CD8-positive, alpha-beta T cell (primary cell): ENCODE measurements at places on chromosomes 1 and 21.

GRCh38 chr1:227002531-227003049, 62.5 kb downstream of the COQ8A start:
- DNase-seq: no peak

DNA sequence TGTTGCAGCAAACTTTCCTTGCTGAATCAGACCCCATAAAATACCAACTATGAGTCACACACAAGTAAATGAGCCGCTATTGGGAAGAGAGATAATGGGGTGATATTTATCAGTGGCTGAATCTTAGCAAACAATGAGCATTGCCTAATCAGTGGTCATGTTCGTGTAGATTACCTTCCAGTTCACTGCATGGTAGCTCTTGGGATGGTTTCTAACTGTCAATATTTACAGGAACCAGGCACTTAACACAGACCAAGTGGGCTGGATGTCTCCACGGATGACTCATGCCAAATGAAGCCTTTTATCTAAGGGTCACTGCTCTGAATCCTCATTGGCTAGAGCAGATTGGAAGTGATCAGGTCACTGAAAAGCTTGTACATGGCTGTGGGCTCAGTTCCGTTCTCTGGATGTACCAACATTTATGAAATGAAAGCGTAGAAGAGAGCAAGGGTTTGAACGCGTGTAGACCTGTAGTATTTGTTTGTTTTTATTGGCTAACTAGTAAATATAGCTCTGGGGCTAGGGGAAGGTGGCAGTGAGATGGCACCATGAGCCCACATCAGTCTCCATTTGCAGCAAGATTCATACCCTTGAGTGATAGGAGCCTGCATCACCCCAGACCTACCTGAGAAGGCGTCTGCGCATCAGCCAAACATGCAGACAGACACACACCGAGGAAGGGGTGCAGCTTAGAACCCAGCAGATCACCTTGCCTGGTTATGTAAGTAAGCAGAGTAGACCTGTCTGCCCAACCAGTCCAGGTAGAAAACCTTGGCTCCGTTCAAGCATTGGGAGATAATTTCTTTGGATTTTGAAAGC, 153.3 kb downstream of the TOMM20 start:
- no peak for DNase-seq

GRCh38 chr1:66729119-66729518, 23.1 kb upstream of the DYNLT5 start:
- no peak for DNase-seq

GRCh38 chr1:92399076-92399475, 87.6 kb downstream of the GFI1 start:
- DNase-seq: no peak

DNA sequence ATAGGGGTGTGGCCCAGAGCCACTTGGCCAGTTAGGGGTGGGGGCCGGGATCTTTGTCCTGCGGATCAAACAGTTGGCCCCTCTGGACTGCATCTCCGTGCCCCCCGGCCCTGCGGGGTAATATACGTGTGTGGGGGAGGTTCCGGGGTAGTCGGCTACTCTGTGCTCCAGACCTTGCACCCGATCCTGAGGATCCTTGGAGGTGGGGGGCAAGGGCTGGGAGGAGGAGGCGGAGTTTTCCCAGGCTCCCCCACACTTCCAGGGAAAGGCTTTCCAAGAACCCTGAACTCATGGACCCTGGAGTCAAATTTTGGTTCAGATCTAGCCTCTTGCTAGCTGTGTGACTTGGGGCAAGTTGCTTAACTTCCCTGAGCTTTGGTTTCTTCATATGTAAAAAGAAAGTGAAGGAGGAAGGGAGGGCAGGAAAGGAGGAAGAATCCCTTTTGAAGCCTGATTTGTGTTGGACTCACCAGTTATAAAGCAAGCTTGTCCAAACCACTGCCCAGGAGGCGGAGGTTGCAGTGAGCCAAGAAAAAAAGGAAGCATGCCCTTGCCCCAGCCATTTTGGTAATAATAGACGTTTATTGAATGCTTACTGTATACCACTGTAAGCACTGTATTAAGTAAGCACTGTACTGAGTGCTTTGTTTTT, 686 bp downstream of the MIIP start:
- no peak for DNase-seq

DNA sequence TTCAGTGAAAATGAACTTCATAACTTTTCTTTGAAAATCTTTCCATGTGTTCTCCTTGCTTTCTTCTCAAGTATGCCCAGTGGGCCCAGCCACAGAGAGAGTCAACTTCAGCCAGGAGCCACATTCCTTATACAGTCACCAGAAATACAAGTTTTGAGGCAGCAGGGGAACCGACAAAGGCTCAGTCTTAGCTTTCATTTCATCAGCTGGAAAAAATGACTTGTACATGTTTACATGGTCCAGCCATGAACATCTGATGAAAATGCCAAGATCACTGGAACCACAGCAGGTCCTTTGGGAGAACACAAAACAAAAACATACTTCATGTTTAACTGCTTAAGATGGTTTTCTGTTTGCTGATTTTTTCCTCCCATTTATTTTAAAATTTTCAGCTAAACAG, 72.5 kb downstream of the SYDE2 start:
- DNase-seq: no peak

GRCh38 chr1:195701149-195701548, 907.1 kb downstream of the KCNT2 start:
- DNase-seq: no peak
